ENCODE measurements at places on chromosomes 2 and 18.

DNA sequence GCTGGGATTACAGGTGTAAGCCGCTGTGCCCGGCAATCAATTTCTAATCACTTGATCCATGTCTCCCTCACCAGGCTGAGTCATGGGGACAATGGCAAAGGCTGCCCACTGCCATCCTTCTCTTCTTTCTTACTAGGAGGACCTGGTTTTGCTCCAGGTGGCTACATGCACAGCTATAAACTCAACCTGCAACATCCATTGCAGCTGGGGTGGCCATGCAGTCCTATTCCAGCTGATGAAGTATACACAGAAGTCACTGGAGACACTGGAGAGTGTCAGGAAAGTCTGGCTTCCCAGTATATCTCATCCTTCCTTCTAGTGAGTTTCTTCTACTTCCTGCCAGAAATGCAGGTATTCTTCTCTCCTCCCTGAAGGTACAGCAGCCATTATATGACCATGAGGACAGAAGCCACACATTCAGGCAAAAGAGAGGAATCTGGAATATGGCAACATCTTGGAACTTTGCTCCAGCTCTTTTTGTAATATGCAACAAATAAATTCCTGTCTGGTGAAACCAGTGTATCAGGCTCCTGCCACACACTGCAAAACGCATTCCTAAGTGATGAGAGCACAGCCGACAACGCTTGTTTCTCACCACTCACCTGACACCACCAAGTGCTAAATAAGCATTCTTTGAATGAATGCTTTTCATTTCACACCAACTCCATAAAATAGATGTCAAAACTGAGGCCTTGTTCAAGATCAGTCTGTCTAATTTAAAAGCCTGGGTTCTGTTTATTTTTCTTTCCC lies 32.3 kb downstream of the SCTR start:
- no peak for DNase-seq

DNA sequence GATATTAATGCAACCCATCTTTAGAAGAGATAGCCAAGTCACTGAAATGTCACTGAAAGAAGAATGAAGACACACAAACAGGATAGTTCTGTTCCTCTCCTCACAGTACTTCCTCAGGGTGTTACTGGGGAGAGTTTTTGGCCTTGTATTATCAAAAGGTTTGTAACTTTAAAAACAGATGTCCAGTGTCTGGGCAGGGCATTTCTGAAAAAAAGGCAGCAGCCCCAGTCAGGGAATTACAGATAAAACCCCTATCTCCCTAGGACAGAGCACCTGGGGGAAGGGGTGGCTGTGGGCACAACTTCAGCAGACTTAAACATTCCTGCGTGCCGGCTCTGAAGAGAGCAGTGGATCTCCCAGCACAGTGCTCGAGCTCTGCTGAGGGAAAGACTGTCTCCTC lies 30.8 kb downstream of the LANCL1 start:
- DNase-seq: no peak

- DNase-seq: no peak
Measured at GRCh38 chr2:6645672-6646071, 220.0 kb downstream of the CMPK2 start.

DNA sequence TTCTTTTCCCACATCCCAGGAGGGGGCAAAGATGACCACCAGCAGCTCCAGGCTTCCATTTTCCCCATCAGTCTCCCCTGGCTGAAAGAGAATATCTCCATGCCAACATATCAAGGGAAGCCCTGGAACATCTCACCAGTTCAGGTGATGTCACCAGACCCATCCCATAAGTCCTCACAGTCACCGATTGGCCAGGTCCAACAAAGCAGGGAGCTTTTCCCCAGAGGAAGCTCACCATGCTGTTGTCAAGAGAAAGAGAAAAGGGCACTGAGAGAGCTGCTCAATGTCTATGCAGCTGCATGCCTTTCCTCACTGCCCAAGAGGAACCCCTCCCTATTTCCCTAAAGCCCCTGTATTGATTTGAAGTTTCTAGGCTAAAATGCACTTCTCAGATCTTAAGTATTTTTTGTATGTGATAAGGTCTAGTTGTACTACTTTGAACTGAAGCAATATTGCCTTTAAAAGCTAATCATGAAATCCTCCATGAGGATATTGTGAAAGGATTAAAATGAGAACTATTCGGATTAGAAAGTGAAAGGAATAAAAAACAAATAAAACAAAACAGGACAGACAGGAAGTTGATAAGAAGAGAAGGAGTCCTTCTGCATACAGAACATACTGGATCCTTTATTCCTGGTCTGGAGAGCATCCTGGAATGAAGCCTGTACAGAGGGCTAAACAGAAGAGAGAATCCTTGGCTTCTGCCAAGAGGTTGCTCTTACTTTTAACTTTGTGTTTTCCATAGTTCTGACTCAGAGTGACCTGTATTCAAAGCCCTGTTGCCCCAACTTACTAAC lies 45.2 kb upstream of the CTIF start:
- no peak for DNase-seq

DNA sequence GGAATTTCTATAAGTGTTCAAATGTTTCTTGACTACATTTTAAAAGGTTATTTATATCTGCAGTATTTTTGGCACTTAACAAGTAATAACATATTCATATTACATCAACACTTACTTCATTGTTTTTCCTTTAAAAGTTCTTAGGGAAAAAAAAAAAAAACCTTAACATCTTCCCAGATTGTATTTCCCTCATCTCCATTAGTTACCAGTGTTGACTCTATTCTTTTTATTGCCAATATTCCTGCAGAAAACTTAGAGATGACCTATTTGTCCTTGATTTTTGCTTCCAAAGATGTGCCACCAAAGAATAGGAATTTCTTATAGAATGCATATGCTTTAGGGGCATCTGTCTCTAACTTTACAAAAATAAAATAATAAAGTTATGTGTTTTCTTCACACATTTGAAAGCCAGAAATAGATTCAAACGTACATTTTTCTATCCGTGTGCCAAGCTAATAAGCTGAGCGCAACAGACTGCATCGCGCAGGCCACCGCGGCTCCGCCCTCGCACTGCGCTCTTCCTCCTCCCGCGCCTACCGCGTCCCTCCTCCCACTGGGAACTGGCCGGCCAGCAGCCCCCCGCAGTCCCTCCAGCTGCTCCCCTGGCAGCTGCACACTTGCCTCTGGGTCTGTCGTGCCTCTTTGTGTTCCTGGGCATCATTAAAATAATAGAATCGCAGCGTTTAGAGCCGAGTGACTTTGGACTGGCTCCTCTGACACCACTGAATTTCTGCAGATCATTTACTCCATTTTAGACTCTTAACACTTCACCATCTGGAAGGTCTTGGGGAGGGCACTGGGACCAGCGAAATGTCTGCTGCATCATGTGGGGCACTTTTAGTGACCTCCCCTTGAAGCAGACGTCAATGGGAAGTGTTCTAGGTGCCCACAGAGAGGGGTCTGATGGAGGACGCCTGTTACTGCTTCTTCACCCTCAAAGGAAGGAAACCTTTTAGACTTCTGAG lies 21.2 kb upstream of the NAB1 start:
- no peak for DNase-seq

DNA sequence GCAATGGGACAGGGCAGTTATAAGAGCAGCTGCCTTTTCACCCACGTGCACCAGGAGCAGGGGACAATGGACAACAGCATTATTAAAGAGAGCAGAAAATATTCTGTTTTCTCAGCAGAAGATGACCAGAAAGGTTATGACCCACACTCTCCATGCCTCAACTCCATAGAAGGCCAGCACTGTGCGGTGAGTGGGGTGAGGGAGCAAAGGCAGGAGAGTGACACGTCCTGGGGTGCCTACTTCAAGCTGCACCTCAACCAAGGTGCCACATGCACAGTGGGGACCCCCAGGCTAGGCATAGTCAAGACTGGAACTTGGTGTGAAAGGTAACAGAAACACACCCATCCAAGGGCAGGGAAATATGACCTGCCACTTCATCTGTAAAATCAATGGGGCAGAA lies 50.4 kb downstream of the POLR1A start:
- no peak for DNase-seq

GRCh38 chr2:134261398-134262131 lies 7.7 kb downstream of the MGAT5 start:
- no peak for DNase-seq

GRCh38 chr2:153873052-153874048 lies 1.6 kb downstream of the GALNT13 start:
- no peak for DNase-seq

DNA sequence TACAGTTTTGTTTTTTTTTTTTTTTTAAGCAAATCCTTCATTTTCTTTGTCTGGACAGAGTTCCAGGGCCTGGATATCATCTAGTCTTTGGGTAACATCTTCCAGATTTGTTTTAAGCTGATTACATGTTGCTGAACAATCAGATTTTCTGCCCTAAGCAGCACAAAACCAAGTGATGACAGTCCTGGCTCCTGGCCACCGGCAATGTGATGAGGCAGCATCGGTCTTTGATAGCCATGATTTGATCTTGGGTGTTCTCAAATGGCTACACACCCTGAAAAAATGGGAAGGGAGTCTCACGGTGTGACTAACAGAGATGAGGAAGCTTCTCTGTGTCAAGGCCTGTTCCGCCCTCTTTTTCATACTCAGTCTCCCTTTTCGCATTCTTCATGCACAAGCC lies 708.6 kb upstream of the ZEB2 start:
- DNase-seq: no peak
